ENCODE measurements at places on chromosomes 7 and 10.

DNA sequence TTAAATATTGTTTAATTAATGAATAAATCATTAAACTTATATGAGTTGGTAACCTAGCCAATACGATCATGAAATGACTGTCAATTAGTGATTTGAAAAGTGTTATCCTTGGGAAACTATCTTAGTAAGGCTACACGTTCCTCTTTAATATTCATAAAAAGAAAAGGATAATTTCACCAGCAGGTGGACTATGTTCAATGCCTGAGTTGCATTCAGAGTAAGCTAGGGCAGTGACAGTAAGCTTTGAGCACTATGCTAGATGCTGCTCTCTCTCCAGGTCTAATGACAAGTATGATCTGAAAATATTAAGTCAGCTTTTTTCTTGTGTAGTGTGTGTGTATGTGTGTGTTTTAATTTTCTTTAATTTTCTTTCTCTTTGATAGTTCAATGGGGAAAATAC is 486.3 kb upstream of the PCDH15 start:
- DNase-seq, result no peak

GRCh38 chr7:135742371-135742770 is 6.2 kb downstream of the FAM180A start:
- DNase-seq, result no peak

GRCh38 chr7:87359366-87359765 is 13.9 kb downstream of the CROT start:
- DNase-seq, result no peak

DNA sequence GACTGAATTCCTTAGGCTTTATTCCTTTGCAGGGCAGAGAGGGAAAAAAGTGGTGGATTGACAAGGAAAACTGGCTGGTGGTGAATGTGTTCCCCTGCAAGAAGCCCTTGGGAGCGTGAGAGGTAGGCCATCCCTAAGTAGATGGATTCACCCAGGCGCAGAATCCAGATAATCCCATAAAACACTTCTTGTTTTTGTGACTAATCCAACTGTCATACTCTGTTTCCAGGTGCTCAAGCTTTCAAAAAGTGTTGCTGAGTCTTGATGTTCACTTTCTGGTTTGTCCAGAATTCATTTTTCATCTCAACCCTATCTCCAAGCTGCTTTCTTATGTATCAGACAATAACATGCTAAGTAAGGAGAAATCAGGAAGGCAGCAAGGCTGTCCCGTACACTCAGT is 250.8 kb upstream of the HABP2 start:
- DNase-seq, result no peak

- no peak for DNase-seq
These were observed 261.9 kb downstream of the SNX10 start for GRCh38 chr7:26553582-26553981.

Data from NCI-H187 treated with DMSO at 0.1 percent for 48 hours (cell line).